ENCODE measurements at places on chromosomes 4 and X.

- peak; percentile 1 for DNase-seq
These were observed 931 bp downstream of the DDX60 start for GRCh38 chr4:168317621-168318020.

GRCh38 chr4:2387829-2388228 is 30.6 kb downstream of the ZFYVE28 start:
- no peak for DNase-seq

- no peak for DNase-seq
These were observed 6.2 kb downstream of the TMEM131L start for GRCh38 chr4:153472122-153473037.

- no peak for DNase-seq
These were observed 39.9 kb downstream of the MTTP start for GRCh38 chr4:99614491-99614890.

GRCh38 chrX:146887020-146887419 is 72.5 kb upstream of the CXorf51A start:
- DNase-seq: no peak

Measured in fibroblast of the aortic adventitia (primary cell).